ENCODE measurements at places on chromosomes 1 and 21.

DNA sequence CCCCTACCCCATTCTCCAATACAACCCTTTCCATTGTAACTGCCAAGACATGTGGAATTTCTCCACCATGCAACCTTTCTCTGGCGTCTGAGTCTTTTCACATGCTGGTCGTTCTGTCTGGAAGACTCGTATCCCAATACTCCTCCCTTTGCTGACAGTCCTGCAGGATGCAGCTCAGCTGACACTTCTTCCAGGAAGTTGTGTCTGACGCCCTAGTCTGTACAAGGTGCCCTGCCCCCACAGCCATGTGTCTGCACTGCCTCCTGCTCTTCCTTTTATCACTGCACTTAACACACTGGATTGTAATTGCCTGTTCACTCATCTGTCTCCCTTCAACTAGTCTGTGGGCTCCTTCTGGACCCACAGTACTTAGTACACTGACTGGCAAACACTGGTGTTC is 188.0 kb downstream of the LMX1A start:
- DNase-seq, result no peak

- DNase-seq, result no peak
These were observed 3.3 kb upstream of the CD1B start for GRCh38 chr1:158334526-158335212.

DNA sequence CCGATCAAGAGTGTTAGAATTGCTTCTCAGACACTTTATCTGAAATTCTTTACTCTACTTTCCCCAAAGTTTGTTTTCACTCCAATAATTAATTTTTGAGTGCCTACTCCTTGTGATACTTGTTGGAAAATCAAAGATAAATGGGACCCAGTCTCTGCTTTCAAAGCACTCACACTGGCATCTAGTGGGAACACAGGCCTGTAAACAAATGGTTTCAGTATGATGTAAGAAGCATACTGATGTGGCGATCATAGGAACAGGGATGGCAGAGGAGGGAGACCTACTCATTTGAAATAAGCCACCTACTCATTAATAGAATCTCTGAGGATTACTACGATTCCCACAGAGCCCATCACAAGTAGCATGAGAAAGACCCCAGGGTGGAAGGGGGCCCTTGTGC is 273.7 kb upstream of the ST6GALNAC5 start:
- DNase-seq, result no peak

- no peak for DNase-seq
These were observed 844 bp downstream of the ZMYM6 start for GRCh38 chr1:35030756-35031446.
